ENCODE measurements at places on chromosomes 11 and 22.

DNA sequence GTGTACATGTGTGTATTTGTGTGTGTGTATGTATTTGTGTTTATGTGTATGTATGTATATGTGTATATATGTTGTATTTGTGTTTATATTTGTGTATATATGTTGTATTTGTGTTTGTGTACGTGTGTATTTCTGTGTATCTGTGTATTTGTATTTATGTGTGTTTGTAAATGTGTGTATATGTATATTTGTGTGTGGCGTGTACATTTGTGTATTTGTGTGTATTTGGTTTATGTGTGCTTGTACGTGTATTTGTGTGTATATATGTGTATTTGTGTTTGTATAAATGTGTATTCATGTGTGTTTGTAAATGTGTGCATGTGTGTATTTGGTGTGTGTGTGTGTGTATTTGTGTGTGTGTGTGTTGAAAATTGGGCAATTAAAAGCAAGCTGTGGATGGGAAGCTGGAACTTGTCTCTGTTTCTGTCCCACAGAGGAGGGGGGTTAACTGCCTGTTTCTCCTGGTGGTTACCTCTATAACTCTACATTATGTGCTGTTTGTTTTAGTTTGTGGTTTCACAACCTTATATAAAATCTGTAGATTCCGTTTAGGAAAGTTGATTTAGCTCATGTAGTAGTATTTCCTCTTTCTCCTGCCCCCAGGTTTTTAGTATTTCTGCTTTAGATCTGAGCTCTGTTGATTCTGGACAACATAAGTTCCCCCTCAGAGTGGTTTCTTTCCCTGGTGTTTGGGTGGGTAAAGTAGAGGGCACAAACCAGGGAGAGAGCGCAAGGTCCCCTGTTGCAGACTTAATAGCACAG is 28.9 kb downstream of the AP2A2 start:
- DNase-seq: no peak

DNA sequence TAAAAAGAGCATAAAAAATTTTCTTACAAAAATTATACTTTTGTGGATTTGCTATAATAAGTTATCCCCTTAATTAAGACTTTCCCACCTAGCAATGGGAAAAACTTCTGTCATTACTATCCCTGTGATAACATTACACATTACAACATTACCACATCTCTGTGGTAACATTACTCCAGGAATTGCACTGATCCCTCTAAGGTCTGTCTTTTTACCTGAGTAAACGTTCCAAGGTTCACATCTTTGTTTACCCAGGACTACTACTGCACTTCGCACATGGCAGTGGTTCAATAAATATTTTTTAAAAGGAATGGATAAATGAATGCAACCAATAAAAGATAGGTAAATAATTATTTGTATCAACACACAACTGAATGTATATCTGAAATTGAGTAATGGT is 92.4 kb upstream of the NOX4 start:
- DNase-seq: no peak

- DNase-seq: peak; percentile 3
Measured at GRCh38 chr11:122922893-122923292, 40.3 kb downstream of the JHY start.

DNA sequence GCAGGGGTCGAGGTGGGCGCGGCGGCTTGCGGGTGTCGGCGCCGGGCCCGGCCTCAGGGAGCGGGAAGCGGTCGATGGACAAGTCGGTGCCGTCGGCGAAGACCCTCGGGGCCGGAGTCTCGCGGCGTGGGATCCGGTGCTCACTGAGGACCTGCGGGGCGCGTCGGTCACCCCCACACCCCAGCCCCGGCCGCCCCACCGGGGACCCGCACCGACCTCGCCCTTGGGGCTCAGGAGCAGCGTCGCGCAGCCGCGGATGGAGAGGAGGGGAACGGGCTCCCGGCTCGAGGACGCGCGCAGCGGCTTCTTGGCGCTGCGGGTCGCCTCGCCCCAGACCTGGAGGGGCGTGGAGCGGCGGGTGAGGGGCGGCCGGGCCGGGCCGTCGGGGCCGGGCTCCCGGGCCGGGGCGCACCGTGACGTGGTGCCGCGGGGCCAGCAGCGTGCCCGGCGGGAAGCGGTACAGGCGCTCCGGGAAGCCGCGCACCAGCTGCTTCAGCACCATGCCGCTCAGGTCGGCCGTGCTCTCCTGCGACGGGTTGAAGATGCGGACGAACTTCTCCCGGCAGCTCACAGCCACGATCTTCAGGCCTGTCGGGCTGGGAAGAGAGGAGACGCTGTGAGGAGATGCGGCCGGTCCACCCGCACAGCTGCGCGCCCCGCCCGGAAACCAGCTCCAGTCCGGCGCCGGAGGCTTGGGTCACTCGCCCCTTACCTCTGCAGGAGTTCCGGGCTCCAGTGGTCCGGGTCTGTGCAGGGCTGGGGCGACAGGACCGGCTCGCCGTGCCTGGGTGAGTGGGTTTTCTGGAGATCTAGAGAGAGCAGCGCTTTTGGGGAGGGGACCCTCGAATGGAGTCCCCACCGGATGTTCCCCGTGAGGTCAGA is 4.5 kb downstream of the LMNTD2 start:
- DNase-seq: no peak

DNA sequence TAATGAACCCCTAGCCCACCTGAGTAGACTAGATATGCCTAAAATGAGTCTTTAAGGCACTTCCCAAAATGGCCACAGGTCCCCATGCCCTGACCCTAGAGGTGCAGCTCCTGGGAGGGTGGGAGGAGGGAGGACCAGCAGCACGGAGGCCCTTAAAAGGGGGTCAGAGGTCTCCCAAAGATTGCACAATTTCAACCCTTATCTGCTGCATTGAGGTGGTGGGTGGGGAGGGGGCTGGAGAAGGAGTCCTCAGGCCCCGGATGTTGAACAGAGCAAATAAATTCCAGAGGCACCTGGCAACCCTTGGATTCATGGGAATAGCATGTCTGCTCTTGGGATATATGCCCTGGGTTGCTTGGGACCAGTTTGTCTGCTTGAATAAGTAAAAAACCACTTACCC is 57.6 kb downstream of the NAV2 start:
- no peak for DNase-seq

DNA sequence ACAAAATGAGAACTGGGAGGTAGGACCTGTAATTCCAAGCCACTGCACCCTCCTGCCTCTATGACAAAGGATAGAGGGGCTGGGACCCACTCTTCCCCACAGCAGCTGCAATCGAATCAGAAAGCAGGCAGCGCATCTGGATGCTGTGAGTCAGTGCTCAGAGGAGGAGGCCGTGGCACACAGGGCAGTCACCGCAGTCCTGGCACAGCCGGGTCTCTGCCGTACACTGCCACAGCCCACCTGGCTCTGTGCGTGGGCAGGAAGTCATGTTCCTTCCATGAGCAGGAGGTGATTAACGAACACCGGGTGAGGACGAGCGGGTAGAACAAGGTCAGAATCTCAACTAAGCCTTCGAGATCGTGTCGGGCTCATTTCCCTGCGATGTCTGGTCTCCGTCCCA is 30.2 kb upstream of the PPFIA1 start:
- DNase-seq: no peak

GRCh38 chr22:37634417-37634924 is 5.0 kb upstream of the SH3BP1 start:
- DNase-seq: peak; percentile 28

DNA sequence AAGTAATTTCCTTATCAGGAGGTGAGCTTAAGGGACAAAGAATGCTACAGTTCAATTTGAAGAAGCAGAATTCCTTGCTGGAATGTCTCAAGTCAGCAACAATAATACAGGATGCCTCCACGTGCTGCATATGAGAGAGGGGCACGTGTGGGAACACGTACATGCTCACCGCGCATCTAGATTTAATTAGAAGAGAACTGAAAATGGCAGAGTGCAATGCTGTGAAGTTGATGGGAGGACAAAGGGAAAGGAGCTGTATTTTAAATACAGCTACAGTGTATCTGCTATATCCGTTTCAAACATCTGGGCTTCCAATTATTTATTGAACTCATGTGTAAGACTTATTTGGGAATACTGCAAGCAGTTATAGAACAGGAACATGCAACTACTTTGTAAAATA is 328.7 kb downstream of the SOX6 start:
- DNase-seq: no peak

GRCh38 chr11:64642871-64643255 is 51.8 kb downstream of the SLC22A12 start:
- DNase-seq: no peak

- DNase-seq: peak; percentile 14
Measured at GRCh38 chr11:128394431-128395089, 192.8 kb downstream of the ETS1 start.

- no peak for DNase-seq
Measured at GRCh38 chr11:59423835-59424234, 2.4 kb downstream of the OR5A2 start.

DNA sequence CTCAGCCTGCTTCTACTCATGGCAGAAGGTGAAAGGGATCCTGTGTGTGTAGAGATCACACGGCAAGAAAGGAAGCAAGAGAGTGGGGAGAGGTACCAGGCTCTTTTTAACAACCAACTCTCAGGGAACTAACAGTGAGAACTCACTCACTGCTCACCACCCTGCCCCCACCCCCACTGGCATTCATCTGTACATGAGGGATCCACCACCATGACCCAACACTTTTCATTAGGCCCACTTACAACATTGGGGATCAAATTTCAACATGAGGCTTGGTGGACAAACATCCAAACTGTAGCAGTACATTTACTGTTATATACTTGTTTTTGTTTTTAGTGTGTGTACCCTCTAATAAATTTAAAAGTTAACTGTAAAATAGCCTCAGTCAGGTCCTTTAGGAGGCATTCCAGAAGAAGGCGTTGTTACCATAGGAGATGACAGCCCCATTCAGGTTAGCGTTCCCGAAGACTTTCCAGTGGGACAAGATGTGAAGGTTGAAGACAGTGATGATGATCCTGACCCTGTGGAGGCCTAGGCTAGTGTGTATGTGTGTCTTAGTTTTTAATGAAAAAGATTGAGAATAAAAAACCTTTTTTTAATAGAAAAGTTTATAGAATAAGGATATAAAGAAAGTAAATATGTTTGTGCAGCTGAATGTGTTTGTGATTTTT is 11.3 kb downstream of the CUL5 start:
- no peak for DNase-seq

- peak; percentile 93 for DNase-seq
Measured at GRCh38 chr22:27461470-27461869, 340.1 kb downstream of the MN1 start.

DNA sequence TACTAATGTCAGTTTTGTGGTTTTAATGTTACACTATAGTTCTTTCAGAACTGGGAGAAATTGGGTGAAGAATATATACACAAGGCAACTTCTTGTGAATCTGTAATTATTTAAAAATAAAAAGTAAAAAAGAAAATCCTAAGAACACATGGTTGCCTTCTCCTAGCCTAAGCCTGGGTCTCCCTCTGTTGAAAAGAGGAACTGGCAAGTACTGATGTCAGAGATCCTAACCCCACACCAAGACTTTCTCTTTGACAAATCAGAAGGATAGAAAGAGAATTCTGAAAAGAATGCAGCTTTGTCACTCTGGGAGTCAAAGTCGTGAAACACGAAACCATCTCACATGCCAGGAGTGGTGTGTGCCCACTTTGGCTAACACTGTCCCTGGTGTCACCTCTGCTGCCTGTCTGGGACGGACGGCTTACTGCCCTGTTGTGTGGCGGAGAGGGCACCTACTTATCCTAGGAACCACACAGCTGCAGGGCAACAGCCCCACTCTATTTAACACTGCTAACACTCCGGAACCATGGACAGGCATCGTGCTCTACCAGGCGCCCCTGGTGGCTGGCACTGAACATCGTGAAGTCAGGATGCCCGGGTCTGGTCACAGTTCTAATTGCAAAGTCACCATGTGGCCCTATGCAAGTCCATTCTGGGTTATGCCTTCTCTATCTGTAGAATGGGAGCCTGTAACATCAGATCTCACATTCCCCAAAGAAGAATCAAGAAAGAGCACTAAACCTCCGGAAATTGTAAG is 108.7 kb upstream of the CD82 start:
- DNase-seq: no peak

DNA sequence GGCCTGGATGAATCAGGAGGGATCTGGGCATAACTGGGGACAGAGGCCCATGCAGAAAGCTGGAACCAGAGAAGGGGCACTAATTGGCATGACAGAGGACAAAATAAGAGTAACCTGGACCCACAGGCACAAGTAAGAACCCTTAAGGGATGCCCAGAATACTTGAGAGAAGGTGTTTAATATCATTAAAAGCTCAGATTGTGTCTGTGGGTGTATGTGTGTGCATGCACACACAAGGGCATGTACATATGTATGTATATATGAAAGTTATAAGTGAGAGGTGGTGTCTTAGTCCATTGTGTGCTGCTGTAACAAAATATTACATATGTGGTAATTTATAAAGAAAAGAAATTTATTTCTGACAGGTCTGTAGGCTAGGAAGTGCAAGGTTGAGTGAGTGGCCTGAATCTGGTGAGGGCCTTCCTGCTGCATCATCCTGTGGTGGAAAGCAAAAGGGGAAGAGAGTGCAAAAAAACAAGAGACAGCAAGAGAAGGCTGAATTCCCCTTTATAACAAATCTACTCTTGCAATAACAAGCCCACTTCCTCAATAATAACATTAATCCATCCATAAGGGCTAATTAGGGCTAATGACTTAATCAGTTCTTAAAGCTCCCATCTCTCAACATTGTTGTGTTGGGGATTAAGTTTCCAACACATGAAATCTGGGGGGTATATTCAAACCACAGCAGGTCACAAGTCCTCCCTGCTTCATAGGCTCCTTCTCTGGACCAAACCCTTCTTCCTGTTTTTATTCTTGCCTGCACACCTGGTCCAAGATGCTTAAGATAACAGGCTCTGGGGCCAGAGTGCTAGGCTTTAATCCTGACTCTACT is 68.3 kb upstream of the POU2AF2 start:
- DNase-seq: no peak

DNA sequence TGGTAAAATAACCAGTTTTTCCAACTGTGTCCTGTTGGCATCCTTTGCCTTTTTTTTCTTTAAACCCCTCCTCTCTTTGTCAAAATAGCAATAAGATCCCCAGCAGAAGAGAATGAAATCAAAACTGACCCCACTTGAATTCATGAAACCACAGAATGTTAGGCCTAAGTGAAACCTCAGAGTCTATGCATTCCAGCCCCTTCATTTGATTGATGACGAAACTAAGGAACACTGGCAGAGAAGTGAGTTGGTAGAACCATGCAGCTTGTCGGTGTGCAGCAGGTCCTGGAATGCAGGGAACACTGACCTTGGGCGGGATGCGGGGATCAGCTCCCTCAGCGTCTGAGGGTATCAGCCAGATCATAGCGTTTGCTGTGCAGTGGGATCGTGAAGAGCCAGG is 57.5 kb downstream of the GRK3 start:
- DNase-seq: no peak

DNA sequence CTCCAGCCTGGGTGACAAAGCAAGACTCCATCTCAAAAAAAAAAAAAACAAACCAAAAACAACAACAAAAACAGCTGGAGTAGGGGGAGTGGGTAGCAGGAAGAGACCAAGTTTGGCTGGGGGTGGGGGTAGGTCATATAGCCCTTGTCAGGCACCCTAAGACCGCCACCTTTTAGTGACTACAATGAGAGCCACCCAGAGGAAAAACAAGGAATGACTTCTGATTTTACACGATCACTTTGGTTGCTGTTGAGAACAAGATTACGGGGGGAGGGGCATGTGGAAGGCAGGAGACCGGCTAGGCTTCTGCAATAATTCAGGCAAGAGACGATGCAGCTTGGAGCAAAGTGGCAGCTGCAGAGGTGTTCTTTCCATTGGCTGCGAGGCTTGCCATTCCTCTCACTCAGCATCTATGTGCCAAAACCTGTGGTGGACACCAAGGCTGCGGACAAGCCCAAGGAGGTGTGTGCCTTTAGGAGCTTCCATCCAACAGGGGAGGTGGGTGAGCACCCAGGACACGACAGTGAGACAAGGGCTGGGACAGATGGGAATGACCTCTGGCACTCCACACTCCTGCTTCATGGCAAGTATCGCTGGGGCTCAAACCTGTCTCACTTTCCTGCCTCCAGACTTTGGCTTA is 1.7 kb downstream of the RPS19BP1 start:
- DNase-seq: peak; percentile 40

- DNase-seq: no peak
Measured at GRCh38 chr22:38273135-38273826, 471 bp upstream of the TMEM184B start.

All from AG08395 (cell line).